ENCODE measurements at places on chromosomes 16 and 17.

DNA sequence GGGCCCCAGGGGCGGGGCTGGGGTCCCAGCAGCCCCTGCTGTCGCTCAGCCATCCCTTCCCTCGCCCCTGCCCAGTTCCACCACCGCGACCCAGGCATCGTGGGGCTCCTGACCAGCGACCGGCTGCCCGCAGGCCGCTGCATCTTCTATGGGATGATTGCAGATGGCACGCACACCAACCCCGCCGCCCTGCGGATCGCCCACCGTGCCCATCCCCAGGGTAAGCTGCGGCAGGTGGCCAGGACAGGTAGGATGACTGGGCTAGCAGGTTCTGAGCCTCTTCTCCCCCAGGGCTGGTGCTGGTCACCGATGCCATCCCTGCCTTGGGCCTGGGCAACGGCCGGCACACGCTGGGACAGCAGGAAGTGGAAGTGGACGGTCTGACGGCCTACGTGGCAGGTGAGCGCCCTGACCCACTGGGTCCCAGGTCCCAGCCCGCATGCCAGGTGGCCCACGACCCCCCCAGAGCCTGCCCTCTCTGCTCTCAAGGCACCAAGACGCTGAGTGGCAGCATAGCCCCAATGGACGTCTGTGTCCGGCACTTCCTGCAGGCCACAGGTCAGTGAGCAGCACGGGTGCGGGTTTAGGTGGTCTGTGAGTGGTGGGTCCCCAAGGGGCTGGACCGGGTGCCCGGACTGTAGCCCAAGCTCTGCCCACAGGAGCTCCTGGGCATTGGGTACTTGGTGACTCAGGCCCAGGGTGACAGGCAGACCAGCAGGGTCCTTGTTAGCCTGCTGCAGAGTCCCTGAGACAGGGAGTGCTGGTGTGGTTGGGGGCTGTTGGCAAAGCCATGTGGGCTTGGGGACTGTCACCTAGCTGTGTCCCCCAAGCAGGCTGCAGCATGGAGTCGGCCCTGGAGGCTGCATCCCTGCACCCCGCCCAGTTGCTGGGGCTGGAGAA, 2.8 kb downstream of the CEMP1 start:
- no peak for DNase-seq

- DNase-seq: no peak
Observed at GRCh38 chr17:39462631-39463375, 1.5 kb downstream of the CDK12 start.

DNA sequence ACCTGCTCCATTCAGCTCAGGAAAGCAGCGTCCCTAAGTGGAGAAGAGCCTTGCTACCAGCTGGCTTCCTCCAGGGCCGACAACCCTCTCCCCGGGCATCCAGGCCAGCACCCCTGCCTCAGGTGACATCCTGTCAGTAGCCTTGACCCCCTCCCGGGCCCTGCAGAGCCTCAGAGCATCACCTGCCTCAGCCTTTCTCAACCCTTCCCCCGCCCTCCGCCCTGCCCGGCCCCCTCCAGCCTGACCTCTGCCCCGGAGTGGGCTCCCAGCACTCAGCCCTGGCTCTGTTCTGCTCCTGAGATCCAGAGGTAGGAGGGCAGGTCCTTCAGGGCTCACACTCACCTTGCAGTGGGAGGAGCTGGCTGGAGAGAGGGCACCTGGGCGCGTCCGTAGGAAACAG, 73.8 kb upstream of the METRNL start:
- no peak for DNase-seq

DNA sequence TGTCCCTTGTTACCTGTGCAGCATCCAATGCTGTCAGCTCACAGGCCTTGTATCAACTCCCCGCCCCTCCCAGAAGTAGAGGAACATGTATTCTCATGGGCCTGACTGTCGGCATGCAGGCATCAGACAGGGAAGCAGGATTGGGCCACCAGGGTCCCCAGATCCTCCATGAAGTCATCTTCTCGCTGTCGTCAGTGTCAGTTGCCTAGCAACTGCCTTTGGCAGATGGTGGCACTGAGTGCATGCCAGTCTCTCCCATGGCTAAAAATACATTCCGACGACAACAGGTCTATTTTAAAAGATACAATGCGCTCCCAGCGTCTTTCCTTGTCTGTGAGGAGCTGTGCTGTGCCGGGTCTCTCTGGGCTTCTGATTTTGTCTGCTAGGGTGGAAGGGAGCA, 36.8 kb upstream of the CES5A start:
- DNase-seq: no peak

DNA sequence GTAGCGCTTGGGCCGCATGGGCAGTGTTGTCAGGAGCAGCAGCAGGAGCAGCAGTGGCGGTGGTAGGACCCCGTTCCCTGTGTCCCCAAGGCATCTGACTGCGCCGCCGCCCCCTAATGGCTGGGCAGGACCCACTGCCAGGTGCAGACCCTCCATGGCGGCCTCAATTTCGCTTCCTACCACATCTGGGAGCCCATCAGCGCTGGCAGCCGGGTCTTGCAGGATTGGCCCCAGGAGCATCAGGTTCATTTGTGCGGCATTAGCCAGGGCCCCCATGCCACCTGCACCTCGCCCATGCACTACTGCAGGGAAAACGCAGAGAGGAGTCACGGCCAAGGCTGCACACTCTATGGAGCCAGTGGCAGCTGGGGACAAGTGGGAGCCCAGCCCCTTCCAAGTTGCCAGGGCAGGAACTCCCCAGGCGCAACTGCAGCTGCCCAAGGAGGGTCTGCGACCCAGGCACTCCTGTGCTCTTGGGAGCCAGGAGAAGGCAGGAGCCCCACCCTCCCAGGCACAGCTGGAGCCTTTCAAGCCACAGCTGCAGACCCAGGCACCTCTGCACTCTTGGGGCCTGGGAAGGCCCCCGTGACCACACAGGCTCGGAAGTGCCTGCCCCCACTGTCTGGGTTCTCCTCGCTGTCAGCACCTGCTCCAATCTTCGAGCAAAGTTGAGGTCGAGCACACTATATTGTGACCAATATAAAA, 594.2 kb downstream of the KCNJ18 start:
- DNase-seq: no peak

GRCh38 chr16:48517493-48517892, 92.5 kb downstream of the N4BP1 start:
- no peak for DNase-seq

DNA sequence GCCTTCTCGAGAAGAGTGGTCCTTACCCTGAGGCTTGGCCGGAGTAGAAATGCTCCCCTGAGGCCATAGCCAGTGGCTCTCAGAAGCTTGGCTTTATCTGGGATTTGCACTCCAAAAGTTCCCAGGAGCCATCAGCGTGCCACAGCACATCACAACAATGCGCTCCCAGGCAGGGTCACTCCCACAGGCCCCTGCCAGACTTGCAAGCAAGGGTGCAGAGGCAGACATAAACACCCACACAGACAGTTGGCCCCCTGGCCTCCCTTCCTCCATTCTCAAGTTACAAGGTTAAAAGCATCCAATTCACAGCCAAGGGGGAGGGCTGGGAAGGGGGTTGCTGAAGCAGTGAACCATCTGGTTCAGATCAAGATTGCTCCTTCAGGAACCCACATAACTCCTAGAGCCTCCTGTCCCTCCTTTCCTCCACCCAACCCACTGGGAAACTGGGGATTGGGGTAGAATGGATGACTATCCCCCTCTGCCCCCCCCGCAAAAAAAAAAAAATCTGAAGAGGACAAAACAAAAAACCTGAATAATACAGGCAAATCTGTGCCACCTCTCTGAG, 1.8 kb downstream of the ST3GAL2 start:
- DNase-seq: no peak

DNA sequence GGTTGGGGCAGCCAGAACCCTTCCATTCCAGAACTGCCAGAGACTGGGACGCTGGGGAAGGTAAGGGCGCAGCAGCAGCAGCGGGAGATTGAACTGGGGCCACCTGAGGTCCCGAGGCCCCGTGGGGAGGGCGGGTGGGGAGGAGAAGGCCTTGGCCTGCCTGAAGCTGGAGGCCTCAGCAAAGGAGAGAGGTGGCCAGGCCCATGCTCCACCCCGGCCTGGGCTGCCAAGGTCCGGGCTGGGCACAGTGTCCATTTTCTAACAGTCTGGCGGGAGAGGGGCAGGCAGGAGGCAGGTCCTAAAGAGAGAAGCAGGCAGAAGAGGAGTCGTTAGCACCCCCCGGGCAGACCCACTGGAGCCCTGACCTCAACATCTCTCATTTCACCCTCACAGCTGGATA, 1.1 kb upstream of the GDPD3 start:
- DNase-seq: no peak

- peak; percentile 86 for DNase-seq
Observed at GRCh38 chr16:66872943-66873684, 7.2 kb upstream of the PDP2 start.

DNA sequence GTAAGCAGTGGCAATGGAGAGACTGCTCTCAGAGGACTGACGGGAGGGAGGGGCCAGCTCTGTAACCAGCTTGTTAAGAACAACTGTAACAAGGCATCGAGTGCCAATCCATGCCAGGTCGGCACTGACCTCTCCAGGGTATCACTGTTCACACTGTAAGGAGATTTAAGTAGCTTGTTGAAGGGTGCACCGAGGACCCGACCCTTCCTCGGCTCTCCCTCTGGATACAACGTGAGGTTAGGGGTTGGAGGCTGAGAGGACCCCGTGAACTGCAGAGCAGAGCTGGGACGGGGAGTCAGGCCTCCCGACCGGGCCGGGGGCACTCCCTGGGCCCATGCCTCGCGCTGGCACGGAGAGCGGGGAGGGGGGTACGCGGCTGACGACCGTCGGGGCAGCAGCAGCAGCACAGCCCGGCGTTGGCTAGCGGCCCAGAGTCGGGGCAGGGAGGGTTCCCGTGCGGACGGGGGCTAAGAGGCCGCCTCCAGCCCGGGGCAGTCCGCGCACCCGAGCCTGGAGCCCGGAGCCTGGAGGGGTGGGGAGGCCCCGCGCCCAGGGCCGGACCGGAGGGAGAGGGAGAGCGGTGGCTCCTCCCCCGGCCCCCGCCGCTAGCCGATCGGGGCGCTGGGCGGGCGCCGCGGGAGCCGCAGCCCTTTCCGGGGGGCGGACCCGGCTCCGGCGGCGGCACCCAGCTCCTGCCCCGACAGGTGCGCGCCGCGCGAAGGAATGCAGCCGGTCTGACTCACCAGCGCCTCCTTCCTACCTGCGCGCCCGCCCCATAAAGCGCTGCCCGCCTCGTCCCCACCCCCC, at the start of gene ITGB4:
ITGB4 (plus strand) TSS at position 804 of the 807 bp plus-strand sequence. CDS start 3,245 bp downstream, outside the sequence.
- peak; percentile 63 for DNase-seq

- no peak for DNase-seq
Observed at GRCh38 chr16:81996664-81997509, 14.4 kb downstream of the SDR42E1 start.

- DNase-seq: no peak
Observed at GRCh38 chr17:74085434-74085833, 118.0 kb upstream of the RPL38 start.

DNA sequence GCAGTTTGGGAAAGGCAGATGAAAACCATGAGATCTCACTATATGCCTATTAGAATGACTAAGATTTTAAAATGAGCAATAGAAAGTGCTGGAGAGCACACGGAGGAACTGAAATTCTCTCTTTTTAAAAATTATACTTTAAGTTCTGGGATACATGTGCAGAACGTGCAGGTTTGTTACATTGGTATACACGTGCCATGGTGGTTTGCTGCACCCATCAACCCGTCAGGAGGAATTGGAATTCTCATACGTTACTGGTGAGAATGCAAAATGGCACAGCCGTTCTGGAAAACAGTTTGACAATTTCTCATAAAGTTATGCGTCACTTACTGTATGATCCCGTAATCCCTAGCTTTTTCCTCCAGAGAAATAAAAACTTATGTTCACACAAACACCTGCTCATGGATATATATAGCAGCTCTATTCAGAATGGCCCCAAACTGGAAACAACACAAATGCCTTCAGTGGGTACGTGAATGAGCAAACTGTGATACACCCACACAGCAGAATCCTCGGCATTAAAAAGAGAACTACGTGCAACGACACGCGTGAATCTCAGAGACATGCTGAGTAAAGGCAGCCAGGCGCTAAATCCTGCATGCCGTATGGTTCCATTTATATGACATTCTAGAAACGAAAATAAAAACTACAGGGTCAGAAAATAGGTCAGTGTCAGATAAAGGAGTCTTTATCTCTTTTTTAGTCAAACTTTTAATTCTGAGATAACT, 11.8 kb downstream of the PIK3R6 start:
- DNase-seq: no peak

- no peak for DNase-seq
Observed at GRCh38 chr16:47008174-47008573, 34.7 kb upstream of the DNAJA2 start.

- DNase-seq: no peak
Observed at GRCh38 chr17:75819678-75820077, 24.5 kb downstream of the UNC13D start.

DNA sequence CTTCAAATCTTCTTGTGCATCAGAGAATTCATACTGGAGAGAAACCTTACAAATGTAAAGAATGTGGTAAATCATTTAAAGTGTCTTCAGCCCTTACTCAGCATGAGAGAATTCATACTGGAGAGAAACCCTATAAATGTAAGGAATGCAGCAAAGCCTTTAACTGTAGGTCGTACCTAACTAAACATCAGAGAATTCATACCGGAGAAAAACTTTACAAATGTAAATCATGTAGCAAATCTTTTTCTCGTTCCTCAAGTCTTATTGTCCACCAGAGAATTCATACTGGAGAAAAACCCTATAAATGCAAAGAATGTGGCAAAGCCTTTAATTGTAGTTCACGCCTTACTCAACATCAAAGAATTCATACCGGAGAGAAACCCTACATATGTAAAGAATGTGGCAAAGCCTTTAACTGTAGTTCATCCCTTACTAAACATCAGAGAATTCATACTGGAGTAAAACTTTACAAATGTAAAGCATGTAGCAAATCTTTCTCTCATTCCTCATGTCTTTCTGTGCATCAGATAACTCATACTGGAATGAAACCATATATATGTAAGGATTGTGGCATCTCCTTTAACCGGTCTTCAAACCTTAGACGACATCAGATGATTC, 118.5 kb upstream of the ZNF267 start:
- no peak for DNase-seq

DNA sequence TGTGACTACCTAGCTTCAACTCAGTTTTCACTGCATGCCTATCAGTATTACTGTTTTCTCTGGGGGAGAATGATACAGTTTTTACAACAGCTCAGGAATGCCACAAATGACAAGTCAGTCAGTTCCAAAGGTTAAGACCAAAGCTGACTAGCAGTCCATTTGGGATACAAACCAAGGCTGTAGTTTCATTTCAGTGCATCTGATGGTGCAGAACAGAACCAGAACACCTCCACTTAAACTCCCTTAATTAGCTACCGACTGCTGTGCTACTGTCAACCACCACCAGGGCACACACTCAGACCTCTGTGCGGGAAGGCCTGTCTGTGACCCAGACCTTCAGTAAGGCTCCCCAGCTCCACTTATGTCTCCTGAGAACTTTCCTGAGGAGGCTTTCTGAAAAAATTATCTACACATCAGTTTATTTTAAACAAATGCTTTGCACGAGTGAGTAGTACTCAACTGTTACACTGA, 20.4 kb downstream of the NFE2L1 start:
- no peak for DNase-seq

DNA sequence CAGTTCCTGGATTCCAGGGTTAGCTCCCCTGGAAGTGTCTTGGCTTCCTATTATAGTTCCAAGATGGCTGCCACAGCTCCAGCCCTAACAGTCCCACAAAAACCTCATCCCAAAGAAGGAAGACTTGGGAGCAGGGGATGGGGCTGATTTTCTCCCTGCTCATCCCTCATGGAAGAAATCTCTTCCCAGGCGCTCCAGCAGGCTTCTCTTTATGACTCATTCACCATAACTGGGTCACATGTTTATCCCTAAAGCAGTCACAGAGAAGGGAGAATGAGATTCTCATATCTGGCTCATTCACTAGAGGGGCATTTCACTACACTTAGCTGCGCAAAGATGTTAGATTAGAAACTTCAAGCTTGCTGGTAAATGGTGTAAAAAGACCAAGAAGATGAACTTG, 206.5 kb upstream of the IRX3 start:
- no peak for DNase-seq
